Activated CD4-positive, alpha-beta T cell treated with anti-CD3 and anti-CD28 coated beads, Interleukin-10, Interleukin-2, amounts not matched to agents 100 ng/mL and 50 ng/mL, durations not matched to agents 16 hours and 8 hours (primary cell): ENCODE measurements at places on chromosomes 1 and 21.

GRCh38 chr1:11749203-11749689, 12.7 kb upstream of the C1orf167 start:
- peak; percentile 90 for DNase-seq

GRCh38 chr1:29684141-29684540, 447.8 kb downstream of the PTPRU start:
- no peak for DNase-seq

GRCh38 chr1:115557715-115558114, 84.1 kb upstream of the VANGL1 start:
- no peak for DNase-seq

DNA sequence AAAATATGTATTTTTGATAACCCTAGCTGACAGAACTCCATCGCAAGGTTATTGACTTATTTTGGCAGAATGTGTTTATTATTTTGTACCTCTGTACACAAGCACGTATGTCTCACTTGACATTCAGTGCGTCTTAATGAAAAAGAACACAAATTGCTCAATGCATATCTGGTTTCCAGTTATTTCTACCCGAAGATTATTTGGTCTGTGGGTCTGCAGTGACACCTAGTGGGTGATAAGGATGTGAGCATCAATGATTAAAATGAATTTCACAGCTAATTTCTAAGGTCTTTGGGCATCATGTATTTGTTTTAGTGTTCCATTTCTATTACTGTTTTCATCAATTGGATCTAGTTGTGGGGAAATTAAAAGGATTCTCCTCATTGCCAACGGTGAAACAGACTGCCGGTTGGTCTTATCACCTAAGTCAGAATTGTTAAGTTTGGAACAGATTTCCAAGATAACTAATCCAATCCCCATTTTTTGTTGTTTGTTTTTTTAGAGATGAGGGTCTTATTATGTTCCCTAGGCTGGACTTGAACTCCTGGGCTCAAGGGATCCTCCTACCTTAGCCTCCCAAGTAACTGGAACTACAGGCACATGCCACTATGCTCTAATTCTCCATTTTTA, 13.9 kb downstream of the DDX20 start:
- peak; percentile 61 for DNase-seq

- peak; percentile 48 for DNase-seq
Observed at GRCh38 chr1:7218210-7218832, 433.1 kb downstream of the CAMTA1 start.

DNA sequence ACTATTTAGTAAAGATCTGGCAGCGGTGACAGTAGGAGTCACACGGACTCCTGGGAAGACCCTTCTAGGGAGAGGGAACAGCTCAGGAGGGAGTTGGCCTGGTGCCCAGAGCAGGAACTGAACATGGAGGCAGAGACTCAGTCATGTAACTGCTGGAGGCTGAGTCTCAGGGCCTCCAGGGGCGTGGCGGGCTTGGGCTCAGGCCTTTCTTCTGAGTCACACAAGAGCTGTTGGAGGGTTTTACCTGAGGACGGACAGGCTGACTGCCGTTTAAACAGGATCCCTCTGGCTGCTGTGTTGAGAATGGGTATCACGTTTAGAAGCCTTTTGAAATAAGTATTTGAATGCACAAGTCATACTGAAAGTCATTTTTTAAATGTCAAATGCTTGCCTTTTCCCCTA, 7.2 kb upstream of the ETS2 start:
- peak; percentile 57 for DNase-seq

DNA sequence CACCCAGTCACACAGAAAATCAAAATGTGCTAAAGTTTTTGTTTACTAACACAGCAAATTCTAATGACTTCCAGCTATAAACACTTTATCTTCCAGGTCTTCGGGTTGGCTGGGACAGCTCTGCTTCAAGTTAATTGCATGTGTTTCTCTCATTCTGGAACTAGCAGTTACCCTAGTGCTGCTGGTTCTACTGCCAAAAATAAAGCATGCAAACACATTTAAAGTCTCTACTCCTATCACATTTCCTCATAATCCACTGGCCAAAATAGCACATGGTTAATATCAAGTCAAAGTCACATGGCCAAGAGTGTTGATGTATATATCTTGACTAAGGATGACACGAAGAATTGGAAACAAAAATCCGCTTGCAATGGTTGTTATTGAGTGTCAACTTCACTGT, 973.1 kb upstream of the ADGRL2 start:
- DNase-seq, result no peak

DNA sequence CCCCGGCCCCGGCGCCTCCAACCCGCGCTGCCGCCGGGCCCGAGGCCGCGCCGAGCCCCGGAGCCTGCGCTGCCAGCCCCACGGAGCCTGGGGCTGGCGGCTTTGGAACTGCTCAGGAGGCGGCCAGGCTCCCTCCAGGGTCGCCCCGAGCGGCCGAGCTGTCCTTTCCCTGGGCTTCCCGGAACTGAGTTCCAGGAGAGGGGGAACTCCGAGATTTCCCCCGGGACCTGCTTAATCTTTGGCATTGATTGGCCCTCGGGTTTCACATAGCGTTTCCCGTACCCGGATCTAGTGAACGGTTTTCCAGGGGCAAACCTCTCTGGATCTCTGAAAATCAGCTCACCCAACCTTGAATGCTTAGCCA, 504 bp downstream of the H6PD start:
- no peak for DNase-seq

GRCh38 chr1:205530116-205530515, 25.6 kb downstream of the CDK18 start:
- DNase-seq, result no peak

GRCh38 chr1:219490566-219490965, 122.3 kb downstream of the ZC3H11B start:
- no peak for DNase-seq

DNA sequence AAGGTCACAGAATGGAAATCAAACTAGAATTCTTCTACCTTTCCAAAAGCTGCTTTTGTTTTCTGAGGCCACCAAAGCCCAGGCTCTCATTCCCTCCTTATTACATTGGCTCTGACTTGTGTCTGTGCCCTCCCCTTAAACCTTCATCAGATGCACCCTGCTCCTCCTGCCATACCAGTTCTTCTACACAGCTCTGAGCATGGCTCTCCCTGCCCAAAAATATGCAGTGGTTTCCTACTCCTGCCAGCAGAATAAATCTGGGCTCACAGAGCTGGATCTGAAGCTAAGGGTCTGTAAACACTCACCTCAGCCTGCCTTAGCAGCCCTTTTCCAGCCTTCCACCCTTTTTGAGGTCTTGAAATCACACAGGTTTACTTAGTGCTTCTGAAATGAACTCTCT, 55.0 kb downstream of the TTC3 start:
- DNase-seq, result no peak

- DNase-seq, result no peak
Observed at GRCh38 chr1:186948535-186948934, 119.8 kb downstream of the PLA2G4A start.

DNA sequence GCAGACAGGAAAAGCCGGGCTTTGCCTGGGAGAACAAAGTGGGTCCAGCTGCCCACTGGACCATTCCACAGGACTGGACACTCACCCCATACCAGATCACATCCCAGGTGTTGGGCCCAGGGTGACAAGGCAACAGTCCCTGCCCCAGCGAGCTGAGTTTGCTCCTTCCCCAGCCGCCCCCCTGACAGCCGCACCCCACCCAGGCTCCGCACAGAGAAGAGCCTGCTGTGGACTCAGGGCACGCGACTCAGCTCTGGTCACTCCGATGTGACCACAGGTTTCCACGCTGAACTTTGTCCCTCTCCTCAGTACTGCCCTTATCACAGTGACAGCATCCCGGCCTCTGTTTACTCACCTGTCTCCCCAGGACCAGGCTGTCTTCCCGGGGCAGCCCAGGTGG, 1.2 kb downstream of the BMP8B start:
- no peak for DNase-seq

- DNase-seq, result peak; percentile 72
Observed at GRCh38 chr1:24540906-24541710, 14.8 kb upstream of the NCMAP start.

GRCh38 chr1:240232530-240232929, 140.8 kb downstream of the FMN2 start:
- no peak for DNase-seq

- DNase-seq, result no peak
Observed at GRCh38 chr1:228323401-228323800, 83.2 kb downstream of the TRIM11 start.

DNA sequence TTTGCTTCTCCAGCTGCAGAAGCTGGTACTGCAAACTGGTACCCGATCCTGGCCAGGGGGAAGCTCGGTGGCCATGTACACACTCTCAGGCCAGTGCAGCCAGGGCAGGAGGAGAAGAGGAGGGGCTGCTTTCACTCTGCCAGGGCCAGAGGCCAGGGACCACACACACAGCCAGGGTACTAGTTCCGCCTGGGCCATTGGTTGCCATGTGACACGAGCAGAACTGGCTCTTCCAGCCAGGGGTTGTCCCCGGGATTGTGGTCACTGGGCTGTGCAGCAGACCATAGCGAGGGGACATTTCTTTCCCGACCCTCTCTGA, 3.7 kb upstream of the SHISAL2A start:
- no peak for DNase-seq

GRCh38 chr1:167401260-167401873, 117.0 kb downstream of the CD247 start:
- DNase-seq, result peak; percentile 58

GRCh38 chr1:17338706-17339493, 30.9 kb downstream of the PADI4 start:
- DNase-seq, result no peak

DNA sequence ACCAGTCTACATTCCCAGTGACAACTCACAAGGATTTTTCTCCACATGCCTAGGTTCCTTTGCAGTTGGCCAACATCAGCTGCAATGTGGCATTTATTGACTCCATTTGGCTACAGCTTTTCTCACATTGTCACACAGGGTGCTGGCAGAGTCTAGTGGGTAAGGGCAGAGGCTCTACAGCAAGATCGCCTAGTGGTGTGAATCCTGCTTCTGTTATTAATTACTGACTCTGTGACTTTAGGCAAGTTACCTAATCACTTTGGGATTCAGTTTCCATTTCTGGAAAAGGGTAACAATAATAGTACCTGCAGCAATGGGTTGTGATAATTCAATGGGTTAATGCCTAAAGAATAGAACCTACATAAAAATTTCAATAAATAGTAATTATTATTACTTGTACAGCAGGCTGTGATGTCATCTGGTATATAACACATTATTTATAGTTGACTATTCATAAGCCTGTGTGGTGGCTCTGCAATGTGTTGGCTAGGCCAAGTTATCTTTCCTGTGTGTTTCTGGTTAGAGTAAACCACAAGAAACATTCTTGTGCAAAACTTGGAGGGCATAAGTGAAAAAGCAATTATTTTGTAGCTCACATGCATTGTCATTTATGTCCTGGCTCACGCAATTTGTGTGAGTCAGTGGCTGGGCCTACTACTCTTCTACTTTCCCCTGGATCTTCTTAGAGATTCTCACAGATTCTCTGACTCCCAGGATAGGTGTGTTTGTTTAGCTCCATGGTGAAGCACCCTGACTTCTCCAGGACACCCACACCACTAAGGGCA, 59.5 kb downstream of the PTGS2 start:
- peak; percentile 72 for DNase-seq

DNA sequence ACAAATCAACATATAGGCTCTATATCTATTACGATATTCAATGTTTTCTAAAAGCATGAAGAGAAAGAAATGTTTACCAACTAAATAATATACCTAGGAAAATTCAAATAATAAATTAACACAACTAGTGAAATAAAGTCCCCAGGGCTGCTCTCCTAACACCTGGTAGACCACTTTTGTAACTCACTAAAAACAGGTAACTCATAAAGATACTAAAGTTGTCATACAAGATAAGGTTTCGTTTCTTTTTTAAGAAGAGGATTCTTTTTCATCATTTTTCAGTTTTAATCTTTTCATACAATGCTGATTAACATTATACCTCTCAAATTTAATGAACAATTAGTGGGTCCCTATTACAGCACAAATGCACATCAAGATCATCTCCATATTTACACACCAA, 99.0 kb downstream of the ZZZ3 start:
- no peak for DNase-seq

DNA sequence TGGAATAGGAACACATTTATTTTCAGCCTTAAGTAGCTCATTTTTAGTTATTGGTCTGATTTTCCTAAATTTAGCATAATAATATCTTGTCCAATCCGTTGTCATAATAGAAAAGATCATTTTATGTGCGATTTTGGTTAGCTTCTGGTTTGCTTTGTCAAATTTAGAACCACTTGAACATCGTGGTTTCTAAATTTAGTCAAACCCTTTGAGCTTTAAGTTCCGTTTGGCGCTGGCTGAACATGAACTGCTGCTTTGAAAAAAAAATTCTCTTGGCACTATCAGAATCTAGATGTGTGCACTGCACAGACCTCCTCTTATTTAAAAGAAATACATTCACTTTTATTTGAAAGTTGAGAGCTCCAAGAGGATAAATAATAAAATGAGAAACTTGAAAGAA, 370.6 kb downstream of the PTPRC start:
- peak; percentile 84 for DNase-seq

DNA sequence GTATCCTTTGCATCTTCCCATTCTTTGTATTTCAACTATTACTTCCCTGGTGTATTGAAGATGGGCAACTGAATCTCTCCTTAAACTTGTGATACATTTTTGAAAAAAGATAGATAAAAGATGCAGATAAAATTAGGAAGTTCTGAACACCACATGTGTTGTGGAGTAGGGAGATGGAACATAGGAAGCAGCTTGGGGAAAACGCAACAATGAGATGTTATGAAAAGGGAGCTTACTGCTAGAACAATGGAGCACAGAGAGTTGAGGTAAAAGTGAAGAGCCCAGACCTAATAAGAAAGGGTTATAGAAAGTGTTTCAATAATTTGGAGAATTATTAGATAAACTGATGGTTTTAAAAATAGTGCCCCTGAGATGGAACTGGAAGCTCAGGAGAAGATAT, 20.9 kb downstream of the GNAI3 start:
- no peak for DNase-seq

- peak; percentile 23 for DNase-seq
Observed at GRCh38 chr1:117512728-117513321, 93.0 kb upstream of the TENT5C start.

- DNase-seq, result peak; percentile 5
Observed at GRCh38 chr1:85612704-85613361, 32.3 kb downstream of the CCN1 start.

DNA sequence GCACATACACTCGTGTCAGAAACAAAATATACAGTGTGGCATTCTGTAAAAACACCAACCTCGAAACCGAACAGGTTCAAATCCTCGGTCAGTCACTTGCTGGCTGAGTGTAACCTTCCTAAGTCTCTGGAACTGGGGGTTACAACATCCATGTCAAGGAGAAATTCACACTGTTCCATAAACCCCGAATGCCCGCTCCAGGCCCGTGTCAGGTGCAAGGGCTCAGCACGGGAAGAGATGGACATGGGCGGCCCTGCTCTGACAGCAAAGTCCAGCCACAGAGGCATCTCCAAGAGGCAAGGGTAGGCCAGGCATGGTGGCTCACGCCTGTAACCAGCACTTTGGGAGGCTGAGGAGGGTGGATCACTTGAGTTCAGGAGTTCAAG, 79.5 kb downstream of the SLC66A1 start:
- no peak for DNase-seq

GRCh38 chr1:93723733-93724270, 42.2 kb upstream of the BCAR3 start:
- DNase-seq, result no peak

GRCh38 chr21:43268086-43268803, 99.4 kb downstream of the CRYAA start:
- no peak for DNase-seq
